ENCODE measurements at places on chromosomes 16 and 17.

DNA sequence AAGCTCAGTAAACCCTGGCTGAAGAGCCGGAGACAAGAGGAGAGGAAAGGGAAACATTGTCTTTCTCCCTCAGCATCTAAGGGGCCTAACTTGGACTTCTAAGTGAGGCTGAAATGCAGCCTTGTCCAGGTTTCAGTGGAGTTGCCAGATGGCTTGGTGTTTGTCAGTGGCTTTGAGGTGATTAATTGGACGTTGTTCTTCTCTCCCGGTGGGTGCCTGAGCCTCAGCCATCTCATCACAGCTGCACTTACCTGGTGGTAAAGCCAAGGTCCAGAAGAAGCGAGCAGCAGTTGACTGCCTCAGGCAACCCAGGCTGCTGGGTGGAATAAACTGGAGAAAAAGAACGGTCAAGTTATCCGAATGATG is 202.2 kb upstream of the NLRP1 start:
- no peak for DNase-seq

DNA sequence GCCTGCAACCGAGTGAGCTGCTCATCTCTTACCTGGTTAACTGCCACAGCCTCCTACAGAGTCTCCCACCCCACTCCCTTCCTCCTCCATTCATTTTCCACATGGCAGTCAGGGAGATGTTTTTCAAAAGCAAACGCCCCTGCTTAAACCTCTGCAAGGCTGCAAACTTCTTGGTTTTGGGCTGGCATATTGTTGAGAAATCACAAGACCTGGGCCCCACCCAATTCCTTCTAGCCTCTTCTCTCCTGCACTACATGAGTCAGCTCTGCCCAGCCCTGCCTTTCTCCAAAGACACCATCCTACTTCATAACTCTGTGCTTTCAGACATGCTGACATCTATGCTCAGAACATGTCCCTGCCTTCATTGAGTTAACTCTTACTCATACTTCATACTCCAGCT is 136.1 kb downstream of the SPACA3 start:
- no peak for DNase-seq

DNA sequence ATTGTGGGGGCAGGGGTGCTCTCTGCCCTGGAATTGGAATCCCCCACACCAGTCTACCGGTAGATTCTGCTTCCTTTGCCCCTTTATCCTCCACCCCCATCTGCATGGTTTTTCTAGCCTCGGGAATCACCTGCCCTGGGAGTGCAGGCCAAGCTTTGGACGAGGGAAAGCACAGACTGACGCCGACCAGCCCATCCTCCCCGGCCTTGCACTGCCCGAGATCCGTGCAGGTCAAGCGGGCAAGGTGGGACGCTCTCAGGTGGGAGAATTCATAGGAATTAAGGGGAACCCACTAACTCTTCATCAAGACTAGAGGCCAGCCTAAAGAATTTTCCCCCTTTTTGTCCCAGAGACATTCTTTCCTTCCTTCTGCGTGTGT is 9.9 kb upstream of the HOXB13 start:
- no peak for DNase-seq

GRCh38 chr16:70725024-70725911 is 39.4 kb upstream of the MTSS2 start:
- no peak for DNase-seq

GRCh38 chr17:68456339-68457167 is 743 bp downstream of the WIPI1 start:
- peak; percentile 84 for DNase-seq

DNA sequence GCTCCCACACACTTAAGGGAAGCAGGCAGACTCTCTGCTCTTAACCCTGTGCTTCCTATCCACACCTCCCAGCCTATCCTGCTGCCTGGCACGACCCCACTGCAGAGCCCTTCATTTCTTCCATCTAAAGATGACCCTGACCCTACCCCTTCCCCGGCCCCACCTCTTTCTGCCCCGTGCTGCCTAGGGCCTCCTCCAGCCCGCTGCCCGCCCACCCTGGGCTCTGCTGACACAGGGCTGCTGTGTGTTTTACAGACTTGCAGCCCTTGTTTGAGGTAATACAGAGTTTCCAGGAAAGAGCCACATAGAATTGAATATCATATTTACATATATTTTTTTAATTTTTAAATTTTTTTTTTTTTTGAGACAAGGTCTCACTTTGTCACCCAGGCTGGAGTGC is 42.0 kb downstream of the MEOX1 start:
- DNase-seq, result no peak

DNA sequence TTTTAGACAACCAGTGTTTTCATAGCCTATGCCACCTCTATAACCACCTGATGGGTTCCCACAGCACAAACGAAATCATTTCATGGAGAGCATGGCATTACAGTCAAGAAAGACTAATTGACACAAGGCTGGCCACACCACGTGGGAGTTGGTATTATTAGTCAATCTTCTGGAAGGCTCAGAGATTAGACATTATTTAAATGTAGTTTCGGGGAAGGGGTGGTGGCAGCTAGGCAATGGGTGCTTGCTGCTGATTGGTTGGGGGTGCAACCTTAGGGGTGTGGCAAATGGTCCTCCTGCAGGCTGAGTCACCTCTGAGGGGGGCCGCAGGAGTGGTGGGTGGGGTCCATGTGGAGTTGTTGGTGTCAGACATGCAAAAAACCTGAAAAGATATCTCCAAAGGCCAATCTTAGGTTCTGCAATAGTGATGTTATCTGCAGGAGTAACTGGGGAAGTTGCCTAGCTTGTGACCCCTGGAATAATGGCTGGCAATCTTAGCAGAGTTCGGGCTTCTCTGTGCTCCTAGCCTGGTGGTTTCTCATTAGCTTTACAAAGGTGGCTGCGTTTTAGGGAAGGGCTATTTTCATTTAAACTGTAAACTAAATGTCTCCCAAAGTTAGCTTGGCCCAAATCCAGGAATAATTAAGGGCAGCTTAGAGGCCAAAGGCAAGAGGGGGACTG is 4.6 kb downstream of the TEN1 start:
- DNase-seq, result no peak

- no peak for DNase-seq
Measured at GRCh38 chr16:22239131-22239805, 33.2 kb downstream of the EEF2K start.

GRCh38 chr16:31360251-31360650 is 5.3 kb downstream of the ITGAX start:
- no peak for DNase-seq

GRCh38 chr16:2190659-2191445 is 5.6 kb downstream of the CASKIN1 start:
- DNase-seq, result no peak

DNA sequence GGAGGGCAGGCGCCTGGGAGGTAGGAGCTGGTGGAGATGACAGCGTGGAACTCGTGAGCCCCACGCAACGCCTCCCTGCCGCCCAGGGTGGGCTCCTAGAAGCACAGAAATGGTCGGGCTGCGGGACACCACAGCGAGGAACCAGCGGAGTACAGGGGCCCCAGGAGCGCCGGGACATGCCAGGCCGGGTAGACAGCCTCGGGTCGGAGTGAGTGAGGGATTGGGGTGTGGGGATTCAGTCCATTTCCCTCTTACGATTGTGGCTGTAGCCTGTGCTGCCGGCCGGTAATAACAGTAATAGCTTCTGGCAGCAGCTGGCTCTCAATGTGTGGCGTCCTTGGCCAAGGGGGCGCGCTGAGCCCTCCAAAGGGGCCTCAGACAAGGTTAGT is 12.2 kb upstream of the CES3 start:
- no peak for DNase-seq

- no peak for DNase-seq
Measured at GRCh38 chr17:62703261-62703775, 75.8 kb downstream of the MRC2 start.

- DNase-seq, result no peak
Measured at GRCh38 chr17:10735251-10735650, 5.4 kb upstream of the TMEM220 start.

DNA sequence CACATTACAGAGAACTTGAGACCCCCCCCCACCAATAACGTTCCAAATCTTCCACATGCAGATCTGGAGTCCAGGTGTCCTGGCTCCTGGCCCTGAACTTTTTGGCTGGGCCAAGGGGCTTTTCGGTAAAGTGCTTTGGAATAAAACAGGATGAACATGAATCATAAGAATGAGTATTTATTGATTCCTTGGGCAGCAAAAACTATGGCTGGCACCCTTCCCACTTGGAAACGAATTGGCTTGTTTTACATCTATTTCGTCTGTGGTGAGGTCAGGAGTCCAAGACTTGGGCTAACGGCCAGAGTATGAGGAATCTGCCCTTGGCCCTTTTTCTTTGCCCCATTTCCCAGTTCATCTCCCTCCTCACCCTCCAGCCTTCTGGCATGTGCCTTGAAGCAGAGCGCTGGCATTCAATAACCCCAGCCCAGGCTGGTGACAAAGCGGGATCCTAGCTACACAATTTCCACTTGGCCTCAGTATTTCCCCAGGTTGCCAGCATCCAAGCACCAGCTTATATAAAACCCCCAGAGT is 4.1 kb upstream of the UBTF start:
- DNase-seq, result no peak

GRCh38 chr17:5291683-5292350 is 9.7 kb downstream of the RABEP1 start:
- no peak for DNase-seq

- DNase-seq, result peak; percentile 16
Measured at GRCh38 chr16:57624044-57624688, 4.3 kb upstream of the ADGRG1 start.

- no peak for DNase-seq
Measured at GRCh38 chr16:85041219-85042166, 13.9 kb downstream of the KIAA0513 start.

GRCh38 chr16:24049113-24049512 is 207.0 kb upstream of the CACNG3 start:
- no peak for DNase-seq

- DNase-seq, result no peak
Measured at GRCh38 chr16:88691924-88692560, 5.7 kb upstream of the SNAI3 start.

- DNase-seq, result no peak
Measured at GRCh38 chr16:89326721-89327120, 109.2 kb downstream of the ZNF778 start.

DNA sequence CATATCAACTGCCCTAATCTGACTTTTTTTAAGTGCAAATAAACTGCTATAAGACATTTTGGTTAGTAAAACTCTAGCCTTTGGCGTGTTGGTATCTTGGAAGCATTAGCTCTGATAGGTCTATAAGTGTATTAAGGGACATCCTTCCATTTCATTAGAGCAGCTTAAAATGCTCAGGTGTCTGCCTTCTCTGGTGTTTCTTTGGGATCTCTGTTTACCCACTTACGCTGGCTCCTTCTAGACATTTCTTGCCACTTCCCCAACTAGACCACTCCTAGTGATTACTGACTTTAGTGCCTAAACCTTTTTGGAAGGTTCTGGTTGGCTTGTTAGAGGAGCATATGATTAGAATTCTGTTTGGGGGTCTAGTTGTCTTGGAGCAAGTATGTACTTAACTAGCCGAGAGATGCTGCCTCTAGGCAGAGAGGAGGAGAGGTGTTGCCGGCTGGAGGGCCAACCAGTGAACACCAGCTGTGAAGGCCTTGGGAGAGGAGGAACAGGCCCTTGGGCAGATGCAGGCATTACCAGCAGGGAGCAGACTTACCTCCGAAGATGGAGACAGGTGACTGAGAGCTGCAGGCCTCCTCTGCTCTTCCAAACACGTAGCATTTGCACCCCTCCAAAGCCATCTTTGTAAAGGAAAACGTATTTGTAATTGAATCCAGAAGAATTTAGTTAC is 15.2 kb upstream of the CLEC18C start:
- no peak for DNase-seq

DNA sequence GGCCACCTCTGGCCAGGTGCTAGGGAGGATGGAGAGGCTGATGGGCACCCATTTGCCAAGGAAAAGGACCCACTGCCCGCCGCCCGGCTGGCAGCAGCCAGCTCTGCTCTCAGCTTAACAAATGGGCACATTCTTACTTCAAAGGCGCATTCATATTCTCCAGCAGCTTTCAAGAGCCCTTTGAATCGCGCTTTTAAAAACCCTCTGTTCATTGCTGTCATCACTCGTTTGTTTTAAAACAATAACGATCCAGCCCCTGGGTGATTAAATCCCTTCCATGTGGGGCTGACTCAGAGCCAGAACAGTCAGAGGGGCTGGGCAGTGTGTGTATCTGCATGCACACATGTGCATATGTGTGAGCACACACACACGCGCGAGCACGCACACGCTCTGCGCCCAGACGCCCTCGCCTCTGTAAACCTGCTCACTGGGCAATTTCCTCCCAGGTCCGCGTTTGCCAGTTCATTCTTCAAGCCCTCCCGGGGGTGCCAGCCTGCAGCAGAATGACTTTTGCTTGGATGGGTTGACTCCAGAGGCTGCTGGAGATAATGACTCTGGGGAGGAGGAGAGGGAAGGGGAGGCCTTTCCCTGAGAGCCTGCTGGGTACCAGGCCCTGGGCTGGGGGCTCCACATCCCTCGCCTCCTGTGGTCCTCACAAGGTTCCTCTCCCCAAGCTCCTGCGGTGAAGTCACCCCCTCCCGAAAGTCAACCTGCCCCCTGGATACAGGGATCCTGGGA is 133.1 kb downstream of the SDK2 start:
- DNase-seq, result no peak

DNA sequence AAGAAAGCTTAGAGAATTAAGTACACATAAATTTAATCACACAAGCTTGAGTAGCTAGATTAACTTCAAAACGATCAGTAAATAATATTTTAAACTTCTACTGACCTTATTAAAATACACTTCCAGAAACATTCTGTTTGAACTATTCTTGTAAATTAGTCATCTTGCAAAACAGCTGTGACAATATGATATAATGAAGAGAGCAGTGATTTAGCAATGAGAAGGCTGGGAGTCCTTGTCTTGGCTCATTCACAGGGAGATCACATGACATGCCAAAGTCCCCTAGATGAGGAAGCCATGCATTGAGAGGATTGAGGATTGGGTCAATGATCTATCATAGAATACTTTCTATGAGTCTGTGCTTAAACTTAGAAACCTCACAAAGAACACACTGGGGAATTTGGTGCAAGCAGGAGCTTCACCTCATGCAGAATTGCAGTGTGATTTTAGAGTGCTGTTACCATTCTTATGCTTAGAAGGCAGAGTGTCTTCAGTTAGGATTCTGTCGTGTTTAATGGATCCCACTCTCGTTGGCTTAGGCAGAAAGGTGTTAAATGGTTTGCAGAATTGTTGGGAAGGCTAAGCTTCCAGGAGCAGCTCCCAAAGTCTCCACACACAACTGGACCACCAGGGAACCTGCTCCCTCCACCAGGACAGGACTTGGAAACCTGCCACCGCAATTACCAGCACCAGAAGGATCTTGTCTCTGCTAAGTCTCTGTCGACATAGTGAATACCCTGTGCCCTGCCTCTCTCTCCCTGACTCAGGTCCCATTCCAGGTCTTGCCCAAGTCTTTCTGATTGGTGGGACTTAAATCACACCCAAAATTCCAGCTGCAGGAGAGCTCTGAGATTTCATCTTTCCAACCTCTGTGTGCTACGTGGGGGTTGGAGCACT is 87.1 kb downstream of the USP22 start:
- peak; percentile 69 for DNase-seq

DNA sequence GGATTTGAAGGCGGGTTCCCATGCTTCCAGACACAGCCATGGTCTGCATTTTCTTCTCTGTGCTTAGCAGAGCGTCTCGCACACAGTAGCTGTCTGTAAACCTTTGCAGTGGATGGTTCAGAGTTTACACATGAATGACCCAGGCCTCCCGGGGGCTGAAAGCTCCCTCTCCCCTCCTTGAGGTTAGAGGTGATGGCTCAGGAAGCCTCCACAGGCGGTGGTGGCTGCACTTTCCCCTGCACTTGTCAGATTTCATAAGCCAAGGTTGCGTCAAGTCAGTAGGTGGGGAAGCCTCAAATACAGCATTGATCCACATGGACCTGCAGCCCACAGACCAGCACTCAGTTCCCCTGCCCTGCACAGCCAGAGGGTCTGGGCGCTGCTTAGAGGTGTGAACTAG is 211.9 kb downstream of the KATNIP start:
- DNase-seq, result no peak

GRCh38 chr17:51630101-51630671 is 369.8 kb downstream of the UTP18 start:
- no peak for DNase-seq
